ENCODE measurements at places on chromosomes 6 and 20. TPM values are rescaled to one million over a fixed set of nuclear protein-coding genes. Genes with fewer than 3 reads are reported as not detected.

DNA sequence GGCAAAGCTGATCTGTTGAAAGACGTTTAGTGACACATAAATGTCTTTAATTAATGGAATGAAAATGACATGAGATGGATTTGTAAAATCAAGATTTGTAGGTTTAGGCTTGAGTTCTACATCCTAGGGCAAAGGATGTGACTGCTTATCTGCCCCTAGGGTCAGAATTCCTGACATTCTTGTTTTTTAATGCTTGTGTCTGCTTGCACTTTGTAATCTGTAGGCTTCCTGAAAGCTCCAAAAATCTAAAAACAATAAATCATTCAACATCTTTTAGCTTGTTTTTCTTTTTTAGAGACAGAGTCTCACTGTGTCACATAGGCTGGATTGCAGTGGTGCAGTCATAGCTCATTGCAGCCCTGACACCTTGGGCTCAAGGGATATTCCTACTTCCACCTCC, 107.9 kb upstream of the MLIP start:
- DNase-seq = no peak

DNA sequence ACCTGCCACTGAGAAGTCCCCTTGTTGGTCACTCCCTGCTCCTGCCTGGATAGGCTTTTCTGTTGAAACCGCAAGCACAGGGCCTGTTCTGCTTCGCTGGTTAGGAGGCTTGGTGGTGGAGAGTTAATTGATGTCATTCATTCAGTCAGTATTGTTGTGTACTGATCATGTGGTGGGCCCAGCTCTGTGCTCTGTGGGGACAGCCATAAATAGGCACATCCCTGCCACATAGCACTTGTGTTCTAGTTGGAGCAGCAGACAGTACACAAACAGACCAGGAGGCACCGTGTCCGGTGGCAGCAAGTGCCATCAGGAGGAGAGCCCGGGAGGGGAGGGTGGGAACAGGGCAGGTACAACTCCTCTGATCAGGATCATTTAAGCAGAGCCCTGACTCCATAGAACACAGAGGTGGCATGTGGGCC, 155.2 kb upstream of the INSM1 start:
- DNase-seq = no peak

- no peak for DNase-seq
These were observed 43.4 kb downstream of the SLC22A2 start for GRCh38 chr6:160215232-160215631.

DNA sequence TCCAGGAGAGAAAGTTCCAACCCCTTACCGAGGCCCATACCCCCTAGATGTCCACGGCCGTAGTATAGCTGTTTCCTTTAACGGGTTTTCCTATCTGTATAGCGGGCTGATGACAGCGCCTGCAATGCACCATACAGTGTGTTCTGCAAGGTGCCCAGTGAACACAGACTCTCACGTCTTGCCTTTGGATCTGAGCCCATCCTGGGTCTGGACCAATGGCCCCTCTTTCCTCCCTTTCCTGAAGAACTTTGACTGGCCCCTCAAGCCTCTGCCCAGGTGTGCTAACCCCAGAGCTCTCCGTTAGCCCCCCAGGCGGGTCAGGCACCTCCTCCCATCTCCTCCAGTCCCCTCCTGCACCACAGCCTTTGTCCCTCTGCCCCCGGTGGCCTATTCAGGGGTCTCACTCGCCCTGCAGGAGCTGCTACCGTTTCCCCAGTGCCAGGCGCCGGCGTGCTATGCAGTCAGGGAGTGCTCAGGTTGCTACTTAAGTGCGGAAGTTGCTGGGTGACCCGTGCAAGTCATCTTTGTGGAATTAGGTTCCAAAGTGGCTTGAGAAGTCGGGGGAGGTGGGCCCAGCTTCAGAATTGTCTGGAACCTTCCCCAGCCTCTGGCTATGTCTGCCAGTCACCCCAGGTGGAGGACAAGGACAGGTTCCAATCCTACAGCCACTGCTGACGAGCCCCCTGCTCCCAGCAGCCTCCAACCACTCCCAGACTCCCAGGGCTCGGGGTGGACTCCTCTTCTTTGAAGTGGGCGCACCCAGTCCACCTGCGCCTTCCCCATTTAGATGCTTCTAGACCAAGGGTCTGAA, 35.0 kb upstream of the ZBP1 start:
- no peak for DNase-seq

DNA sequence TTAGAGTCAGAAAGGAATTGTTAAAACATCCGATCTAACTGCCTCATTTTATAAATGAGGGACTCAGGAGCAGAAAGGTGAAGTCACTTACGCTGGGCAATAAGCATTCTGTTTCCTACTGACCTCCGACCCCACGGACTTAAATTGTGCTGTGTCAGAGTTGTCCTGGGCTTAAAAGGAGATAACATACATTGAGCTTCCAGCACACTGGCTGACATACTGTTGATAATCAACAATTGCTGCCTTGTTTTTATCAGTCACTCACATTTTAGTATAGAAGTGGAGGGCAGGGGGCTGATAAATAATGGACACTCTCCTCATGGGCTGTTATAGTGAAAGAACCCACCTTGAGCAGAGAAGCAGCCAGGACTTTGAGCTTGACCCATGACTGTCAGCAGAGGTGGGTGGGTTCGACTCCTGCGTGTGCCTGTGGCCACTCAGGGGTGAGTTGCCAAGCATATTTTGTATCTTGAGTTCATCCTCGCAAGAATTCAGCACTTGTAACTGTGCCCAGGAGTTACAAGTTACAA, 166.5 kb upstream of the JARID2 start:
- DNase-seq = no peak

- DNase-seq = no peak
These were observed 137.7 kb upstream of the AKAP12 start for GRCh38 chr6:151101816-151102694.

DNA sequence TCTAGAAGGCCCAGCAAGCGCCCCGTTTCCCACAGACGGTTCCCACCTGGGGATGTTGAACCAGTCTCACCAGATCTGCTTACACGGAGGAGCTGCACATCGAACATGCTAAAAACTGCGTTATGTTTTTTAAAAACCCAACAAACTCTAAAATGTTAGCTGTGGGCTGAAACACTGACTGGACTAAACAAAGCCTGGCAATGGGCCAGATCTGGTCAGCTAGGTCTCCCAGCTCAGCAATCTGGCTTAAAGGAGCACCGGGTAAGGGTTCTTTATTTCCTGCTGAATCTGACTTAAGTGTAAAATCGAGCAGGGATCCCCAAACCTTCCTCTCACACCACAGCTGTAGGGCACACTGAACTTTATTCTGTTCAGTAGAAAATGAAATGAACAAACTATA, 156.9 kb downstream of the FOXC1 start:
- peak; percentile 29 for DNase-seq

- peak; percentile 26 for DNase-seq
These were observed 104.8 kb downstream of the ARID1B start for GRCh38 chr6:156881687-156882629.

GRCh38 chr6:98847779-98848538, 13.6 kb downstream of the POU3F2 start:
- DNase-seq = no peak

- peak; percentile 43 for DNase-seq
These were observed 7.0 kb upstream of the RWDD1 start for GRCh38 chr6:116564311-116564710.

DNA sequence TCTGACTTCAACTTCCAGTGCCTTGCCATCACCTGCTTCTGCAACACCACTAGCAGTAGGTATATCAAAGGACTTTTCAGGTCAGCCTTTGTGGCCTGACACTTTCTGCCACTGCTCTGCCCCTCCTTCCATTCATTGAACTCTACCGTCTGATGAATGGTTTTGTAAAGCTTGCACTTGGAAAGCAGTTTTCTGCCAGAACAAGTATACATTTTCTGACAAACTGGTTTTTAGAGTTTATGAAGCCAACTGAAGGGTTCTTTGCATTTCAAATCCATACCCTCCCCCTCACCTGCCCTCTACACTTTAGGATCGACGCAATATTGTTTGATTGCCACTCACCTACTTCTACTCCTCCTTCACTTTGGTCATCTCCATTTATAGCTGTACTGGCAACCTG, 603.1 kb downstream of the HACE1 start:
- no peak for DNase-seq

GRCh38 chr20:17480696-17481095, 50.5 kb downstream of the BFSP1 start:
- no peak for DNase-seq

- no peak for DNase-seq
These were observed 132.6 kb upstream of the ASCC3 start for GRCh38 chr6:101013612-101014195.

- DNase-seq = peak; percentile 43
These were observed 66.5 kb downstream of the NOX3 start for GRCh38 chr6:155389130-155389529.

GRCh38 chr20:32786059-32786760, 24.0 kb downstream of the DNMT3B start:
- DNase-seq = no peak

GRCh38 chr6:7558781-7559180, 17.3 kb downstream of the DSP start:
- DNase-seq = no peak

The CST2 gene
- not detected for total RNA-seq

The CALHM6 gene
- 0.83 TPM for total RNA-seq

The LMBRD1 gene
- total RNA-seq = 3.9 TPM

The GJA10 gene
- not detected for total RNA-seq

The MTHFD1L gene
- total RNA-seq = 53.2 TPM
